NAMALWA (cell line): ENCODE measurements at places on chromosomes 3 and 15.

DNA sequence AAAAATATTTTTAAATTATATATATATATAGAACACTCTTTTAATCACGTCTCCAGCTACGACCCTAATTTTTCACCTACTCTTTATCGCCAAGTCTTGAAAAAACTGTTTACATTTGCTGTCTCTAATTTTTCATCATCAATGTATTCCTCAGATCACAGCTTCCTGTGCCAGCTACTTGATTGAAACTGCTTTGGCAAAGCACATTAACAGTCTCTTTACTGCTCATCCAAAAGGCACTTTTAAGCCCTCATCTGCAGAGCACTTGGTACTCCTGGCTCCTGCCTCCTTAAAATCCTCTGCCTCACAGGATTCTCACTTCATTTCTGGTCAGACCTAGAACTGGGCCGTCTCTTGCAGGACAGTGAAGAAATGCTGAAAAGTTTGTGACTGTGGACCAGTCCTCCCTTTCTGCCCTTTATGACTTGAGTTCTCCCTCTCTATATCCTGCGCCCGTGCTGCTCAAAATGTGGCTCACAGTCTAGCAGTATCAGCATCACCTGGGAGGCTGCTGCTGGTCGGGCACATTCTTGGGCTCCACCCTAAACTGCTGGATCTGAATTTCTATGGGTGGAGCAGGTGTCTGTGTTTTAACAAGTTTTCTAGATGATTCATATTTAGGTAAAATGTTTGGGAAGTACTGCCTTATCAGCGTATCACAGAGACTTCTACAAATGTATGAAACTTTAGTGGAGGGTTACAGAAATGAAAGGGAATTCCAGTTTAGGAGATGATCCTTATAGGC, 196.8 kb downstream of the ADAMTSL3 start:
- no peak for DNase-seq

GRCh38 chr15:97030251-97030650, 699.8 kb downstream of the NR2F2 start:
- no peak for DNase-seq

GRCh38 chr3:42505849-42506410, 3.5 kb downstream of the VIPR1 start:
- no peak for DNase-seq

DNA sequence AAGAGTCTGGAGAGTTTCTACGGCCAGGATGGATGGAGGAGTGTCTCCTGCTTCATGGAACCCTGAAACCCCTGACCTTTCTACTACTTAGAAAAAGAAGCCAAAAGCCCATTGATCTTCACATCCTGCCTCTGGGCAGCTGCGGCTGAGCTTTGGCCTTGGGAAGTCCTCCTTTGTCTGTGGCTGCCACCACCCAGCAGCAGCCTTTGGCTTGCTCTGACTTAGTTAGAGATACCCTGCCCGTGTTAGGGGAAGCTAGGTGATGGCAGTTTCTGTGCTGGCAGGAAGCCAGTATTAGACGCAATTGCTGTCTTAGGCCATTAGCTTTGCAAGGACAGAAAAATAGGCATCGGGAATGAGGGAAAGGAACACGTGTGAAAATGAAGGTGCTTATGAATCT, 18.8 kb downstream of the APH1B start:
- no peak for DNase-seq

DNA sequence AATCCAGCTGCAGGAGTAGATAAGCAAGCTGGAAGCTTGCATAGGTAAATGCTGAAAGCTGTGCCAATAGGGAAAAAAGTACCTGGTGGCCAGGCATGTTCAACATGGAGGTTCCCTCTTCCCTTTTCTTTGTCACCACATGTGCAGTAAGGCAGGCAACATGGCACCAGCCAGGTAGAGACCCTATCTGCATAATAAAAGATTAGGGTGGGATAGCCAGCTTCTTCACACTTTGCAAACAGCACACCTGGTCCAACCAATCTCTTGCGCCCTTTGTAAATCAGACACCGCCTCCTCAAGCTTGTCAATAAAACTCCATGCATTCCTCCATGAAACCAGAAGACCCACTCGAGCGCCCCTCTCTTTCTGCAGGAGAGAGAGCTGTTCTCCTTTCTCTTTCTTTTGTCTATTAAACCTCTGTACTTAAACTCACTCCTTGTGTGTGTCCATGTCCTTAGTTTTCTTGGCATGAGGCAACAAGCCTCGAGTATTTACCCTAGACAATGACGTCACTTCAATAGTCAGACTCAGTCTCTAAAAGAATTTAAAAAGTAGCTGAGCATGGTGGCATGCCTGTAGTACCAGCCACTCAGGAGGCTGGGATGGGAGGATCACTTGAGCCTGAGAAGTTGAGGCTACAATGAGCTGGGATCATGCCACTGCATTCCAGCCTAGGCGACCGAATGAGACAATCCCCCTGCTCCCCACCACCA, 256.3 kb downstream of the SCAPER start:
- no peak for DNase-seq

- no peak for DNase-seq
These were observed 510.8 kb upstream of the AGTR1 start for GRCh38 chr3:148186881-148187280.
